Brain pericyte (primary cell): ENCODE measurements at places on chromosomes 11 and 22.

DNA sequence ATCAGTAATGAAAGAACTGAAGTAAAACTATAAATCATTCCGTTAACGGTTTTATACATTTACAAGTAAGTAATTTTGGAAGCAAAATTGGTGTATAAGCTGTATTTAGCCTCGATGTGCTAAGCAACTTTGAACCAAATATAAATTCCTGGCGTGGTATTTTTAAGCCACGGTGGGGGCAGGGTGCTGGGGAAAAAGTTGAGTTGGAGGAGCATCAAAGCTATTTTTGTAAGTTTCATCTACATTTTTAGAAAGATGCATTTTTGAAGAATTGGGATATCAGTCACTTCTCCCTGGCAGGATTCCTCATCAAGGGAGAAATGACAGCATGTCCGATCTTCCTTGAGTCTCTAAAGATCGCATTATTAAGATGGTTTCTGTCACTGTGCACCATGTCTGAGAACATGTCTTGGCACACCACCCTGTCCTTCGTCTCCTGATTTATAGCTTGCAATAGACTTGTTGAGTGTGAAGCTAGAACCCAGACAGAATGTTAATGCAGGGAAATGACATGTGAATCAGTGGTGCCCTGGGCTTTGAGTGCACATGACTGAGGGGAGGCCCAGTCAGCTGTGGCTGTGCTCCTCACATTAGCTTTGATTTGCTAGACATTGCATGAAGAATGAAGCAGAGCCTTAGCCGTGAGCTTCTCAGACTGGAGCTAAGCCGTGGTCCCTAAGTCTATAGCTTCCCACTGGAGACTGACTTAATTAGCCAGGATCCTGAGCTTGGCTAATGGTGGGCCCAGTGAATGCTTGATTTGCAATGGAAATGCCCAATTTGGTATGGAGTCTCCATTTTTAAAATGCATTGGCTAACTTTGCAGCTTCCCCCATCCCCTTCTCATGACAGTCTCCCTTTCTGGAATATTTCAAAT, 127.0 kb downstream of the COMMD9 start:
- DNase-seq: no peak

GRCh38 chr22:47995264-47995627, 1232.8 kb downstream of the TBC1D22A start:
- DNase-seq: no peak

DNA sequence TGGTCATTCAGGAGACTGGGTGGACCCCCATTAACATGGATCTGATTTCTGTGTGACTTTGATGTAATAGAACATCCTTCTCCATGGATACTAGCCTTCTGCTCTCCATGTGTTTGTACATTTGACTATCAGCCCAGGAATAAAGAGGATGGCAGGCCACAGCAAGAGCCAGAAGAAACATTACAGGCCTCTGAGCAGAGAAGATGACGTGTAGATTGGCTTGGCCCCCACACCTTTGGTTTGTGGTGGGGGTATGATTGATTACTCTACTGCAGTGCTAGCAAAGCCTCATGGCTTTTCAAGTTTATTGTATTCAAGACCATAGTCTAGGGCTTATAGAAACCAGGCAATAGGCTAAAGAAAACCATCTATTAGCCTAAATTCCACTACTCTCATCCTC, 77.0 kb downstream of the GRAMD1B start:
- DNase-seq: no peak

GRCh38 chr22:48629631-48630432, 1197.8 kb downstream of the BRD1 start:
- DNase-seq: no peak

- no peak for DNase-seq
Observed at GRCh38 chr11:128273736-128274135, 313.6 kb downstream of the ETS1 start.

- DNase-seq: no peak
Observed at GRCh38 chr11:122205036-122205435, 89.0 kb upstream of the BLID start.

DNA sequence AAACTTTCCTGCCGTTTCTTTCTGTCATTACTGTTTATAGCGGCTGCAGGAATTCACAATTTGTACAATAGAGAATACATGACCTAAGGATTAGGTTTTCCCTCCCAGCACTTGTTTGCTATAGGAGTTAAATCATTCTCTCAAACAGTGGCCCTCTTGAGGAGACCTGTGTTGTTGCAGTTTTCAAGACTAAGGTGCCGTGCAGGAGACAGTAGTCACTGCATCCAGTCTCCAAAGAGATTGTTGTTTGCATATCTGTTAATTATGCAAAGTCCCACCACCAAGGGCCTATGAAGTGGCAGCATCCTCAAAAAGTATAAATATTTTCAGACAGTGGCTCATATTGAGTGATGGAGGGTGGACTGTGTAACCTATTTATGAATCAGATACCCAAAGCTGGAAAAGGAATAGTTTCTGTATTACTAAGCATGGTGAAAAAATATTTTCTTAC, 2.3 kb downstream of the PRSS23 start:
- no peak for DNase-seq
